ENCODE measurements at places on chromosomes 7 and 10. TPM values are rescaled to one million over a fixed set of nuclear protein-coding genes. Genes with fewer than 3 reads are reported as not detected.

Gene PKD2L1
- total RNA-seq = 0.62 TPM

Gene PTN
- 182 TPM for total RNA-seq

Gene SLC39A12
- total RNA-seq = 2.2 TPM

Gene LEP
- not detected for total RNA-seq

Gene NRAP
- total RNA-seq = 0.31 TPM

Gene TUBB8
- not detected for total RNA-seq

Gene ASB10
- not detected for total RNA-seq

Gene RET
- total RNA-seq = 0.94 TPM

Gene LIPF
- not detected for total RNA-seq

Gene P4HA1
- 41.3 TPM for total RNA-seq
